Natural killer cell treated with Interleukin-12 subunit alpha and Interleukin-12 subunit beta and Interleukin-15 and Interleukin-18, amount 100 ng/mL, for 72 hours (primary cell): ENCODE measurements at places on chromosomes 3 and 15.

GRCh38 chr15:43521419-43521818 lies 4.0 kb downstream of the MAP1A start:
- no peak for DNase-seq

- no peak for DNase-seq
These were observed 86.9 kb upstream of the ATP10A start for GRCh38 chr15:25950014-25950413.

DNA sequence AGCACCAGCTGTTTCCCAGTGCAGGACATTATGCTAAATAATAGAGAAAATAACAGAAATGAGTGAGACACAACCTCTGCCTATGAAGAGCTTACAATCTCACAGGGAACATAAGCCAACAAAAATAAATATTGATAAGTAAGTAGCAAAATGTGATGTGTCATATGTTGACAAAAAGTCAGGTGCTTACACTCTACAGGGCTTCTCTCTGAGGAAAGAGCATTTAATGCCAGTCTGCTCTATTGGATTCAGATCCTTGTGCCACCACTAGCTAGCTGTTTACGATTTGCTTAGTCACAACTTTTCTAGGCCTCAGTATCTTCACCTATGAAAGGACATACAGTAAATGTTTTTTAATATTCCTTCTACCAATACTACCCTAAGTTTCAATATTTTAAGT lies 500.9 kb upstream of the NAALADL2 start:
- DNase-seq: no peak

GRCh38 chr3:118946449-118946848 lies 88.2 kb downstream of the IGSF11 start:
- DNase-seq: no peak

GRCh38 chr15:58726867-58727266 lies 22.6 kb downstream of the ADAM10 start:
- DNase-seq: no peak

GRCh38 chr3:156516284-156516683 lies 38.6 kb downstream of the SSR3 start:
- no peak for DNase-seq

DNA sequence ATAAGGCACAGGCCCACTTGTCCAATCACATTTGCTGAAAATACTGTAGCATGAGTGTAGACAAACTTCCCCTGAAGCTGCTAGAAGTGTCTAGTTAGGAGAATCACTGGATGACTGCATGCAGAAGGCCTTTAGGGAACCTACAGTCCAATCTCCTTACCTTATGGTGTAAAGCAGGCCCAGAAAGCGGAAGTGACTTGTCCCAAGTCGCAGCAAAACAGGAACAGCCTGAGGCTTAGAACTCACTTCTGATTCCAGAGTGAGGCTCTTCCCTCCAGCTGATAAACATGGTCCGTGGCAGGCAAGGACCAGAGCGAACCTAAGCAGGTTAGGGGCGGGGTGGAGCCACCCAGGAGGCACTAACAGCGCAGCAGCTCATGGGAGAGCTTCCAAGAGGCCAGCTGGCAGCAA lies 2.5 kb downstream of the GRAMD2A start:
- DNase-seq: no peak

DNA sequence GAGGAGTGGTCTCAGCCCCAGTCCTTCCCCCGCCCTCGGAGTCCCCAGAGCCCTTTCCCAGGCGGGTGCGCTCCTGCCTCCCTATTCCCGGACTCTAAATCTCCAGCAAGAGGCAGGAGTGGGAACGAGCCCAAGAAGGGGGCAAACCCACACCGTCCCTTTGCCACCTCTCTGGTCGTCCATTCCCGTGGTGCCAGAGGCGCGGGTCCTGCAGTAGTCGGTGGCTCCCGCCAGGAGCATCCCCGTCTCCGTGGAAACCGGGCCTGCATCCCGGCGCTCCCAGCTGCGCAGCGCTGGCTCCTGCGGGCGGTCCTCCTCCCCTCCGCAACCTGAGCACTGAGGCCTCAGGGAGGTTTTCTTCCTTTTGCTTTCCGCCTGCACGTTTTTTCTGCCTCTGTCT lies 44.8 kb downstream of the LHFPL4 start:
- no peak for DNase-seq

- no peak for DNase-seq
These were observed 114.6 kb downstream of the XXYLT1 start for GRCh38 chr3:195156286-195156890.

GRCh38 chr3:178325330-178325729 lies 210.9 kb upstream of the KCNMB2 start:
- no peak for DNase-seq

DNA sequence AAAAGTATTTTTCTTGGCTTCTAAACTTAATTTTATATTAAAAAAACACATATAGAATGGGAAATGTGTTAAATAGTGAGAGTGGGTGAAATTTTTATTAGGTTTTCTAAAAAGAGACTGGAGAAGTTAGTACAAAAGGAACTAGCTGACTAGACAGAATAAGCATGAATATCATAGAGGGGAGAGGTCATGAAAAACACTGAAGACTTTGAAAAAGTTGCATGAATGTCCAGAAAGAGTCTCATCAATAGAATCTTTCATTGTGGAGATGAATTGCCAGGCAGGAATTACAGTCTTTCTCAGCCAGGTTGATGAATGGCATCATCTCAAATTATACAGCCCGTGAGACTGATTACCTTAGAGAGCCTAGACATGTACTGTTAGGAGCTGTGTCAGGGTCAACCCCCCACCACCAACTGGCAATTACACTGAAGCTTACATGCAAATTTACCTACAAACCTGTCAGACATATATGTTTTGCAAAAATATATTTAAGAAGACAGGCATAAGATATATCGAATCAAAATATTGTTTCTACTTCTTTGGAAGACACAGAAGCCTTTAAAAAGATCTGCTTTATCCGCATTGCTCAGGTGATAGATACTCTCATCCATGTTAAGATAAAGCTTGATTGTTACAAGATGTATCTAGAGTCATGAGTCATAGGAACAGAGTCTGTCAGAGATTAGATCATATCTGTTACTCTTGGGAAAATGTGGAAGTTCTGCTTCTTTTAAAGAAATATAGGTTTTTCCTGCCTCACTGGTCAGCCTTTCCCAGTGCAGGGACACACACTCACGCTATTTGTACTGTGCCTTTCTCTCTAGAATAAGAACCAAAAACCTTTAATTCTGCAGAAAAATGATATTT lies 34.8 kb upstream of the PFN2 start:
- no peak for DNase-seq

DNA sequence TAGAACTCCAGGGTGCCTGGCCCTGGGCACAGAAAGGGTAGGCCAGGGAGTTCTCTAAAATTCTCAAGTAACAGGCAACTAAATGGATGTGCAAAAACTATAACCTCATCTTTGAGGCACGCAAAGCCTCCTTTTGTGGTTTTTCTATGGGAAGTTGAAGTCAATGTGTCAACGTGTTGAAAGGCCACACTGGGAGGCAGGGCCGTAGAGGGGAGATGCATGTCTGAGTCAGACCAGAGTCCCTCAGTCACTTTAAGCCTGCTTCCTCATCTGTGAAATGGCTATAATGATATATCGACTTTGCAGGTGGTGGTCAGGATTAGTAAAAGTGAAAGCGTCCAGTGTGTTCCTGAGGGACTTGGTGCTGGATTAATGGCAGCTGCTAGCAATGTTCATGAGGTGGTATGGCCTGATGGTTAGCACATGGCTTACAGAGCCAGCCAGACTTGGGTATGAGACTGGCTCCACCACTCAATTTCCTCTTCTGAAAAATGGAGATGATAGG lies 17.0 kb downstream of the TGM5 start:
- peak; percentile 74 for DNase-seq

- no peak for DNase-seq
These were observed 86.3 kb upstream of the PRICKLE2 start for GRCh38 chr3:64311424-64312061.

DNA sequence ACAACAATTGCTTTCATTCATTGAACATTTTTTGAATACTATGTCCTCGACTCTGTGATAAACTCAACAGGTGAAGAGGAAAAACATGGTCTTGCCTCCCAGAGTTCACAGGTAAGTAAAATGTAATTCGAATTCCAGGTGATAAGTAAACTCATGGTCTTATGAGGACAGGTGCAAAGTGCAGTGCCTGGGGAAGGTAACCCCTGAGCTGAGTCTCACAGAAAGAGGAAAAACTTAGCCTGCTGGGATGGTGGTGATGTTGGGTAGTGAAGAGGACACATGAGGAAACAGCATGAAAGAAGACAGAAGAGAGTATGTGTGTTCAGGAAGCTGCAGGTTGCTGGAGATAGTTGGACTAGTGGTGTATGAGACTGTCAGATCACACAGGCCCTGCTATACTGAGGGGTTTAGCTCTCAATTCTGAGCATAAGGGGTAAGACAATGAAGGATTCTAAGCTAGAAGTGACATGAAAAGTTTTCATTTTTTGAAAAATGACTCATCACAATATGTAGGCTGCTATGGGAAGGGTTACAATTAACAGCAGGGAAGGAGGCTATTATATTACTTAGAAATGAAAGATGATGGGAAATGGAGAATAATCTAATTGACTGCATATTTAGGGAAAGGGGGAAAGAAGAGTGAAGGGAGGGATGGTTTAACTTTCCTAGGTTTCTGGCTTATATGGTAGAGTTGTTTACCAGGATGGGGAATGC lies 111.3 kb downstream of the ISL2 start:
- no peak for DNase-seq

- DNase-seq: no peak
These were observed 35.6 kb upstream of the MUC4 start for GRCh38 chr3:195847055-195847950.

- DNase-seq: no peak
These were observed 152.3 kb downstream of the SMAD6 start for GRCh38 chr15:66854012-66854965.

GRCh38 chr3:87350367-87351199 lies 74.2 kb upstream of the POU1F1 start:
- DNase-seq: peak; percentile 68

DNA sequence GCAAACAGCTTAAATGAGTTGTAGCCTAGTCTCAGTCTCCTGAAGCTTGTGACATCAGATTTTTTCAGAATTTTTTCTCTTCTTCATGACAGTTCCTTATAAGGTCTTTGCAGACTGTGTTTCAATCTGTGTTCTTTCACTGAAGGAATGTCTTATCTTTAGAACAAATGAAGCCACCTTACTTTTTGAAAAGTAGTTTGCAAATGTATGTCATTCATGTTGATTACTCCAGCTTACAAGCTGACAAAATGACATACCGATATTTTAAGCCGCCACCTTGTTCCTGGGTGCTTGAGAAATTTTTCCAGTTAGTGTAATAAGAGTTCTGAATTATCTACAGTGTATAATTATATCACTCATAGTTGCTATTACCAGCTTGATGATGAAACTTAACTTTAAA lies 57.0 kb downstream of the ASTE1 start:
- no peak for DNase-seq

GRCh38 chr3:171526869-171527268 lies 66.7 kb upstream of the TNIK start:
- no peak for DNase-seq

- DNase-seq: no peak
These were observed 68.2 kb downstream of the IQGAP1 start for GRCh38 chr15:90456236-90456635.

DNA sequence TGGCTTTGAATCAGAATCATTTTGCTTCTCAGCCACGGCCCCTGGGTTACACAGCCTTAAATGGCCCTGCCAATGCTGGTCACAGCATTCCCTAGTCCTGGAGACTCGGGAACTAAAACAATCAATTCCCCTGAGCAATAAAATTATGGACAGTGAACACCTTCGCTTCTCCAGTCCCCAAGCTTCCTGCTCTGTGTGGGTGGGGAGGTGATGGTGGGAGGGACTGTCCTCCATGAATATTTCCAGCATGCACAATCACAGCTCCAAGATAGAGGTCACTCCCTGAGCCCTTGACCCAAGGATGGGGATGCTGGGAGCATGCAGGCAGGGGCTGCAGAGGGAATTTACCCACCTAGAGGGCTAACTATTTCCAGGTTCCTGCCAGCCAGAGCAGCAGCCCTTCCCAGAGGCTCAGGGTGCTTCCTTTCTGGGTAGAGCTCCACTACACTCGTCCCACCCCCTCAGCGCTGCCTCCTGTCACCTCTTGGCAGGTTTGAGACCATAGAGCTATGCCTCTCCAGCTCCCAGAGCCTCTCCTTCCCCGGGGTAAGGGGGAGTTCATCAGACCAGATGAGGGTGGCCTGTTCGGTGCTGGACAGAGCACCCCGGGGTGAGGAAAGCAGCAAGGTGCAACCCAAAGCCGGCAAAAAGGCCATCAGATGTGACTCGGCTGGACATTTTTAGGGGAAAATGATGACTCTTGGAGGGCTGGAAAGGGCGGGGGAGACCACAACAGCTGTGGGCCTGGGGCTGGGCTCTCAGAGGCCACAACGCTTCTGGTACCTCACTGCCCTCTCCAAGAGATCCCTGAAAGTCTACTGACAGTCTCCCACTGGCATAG lies 14.5 kb upstream of the CCDC33 start:
- no peak for DNase-seq

GRCh38 chr3:43366481-43366880 lies 80.1 kb downstream of the SNRK start:
- no peak for DNase-seq

DNA sequence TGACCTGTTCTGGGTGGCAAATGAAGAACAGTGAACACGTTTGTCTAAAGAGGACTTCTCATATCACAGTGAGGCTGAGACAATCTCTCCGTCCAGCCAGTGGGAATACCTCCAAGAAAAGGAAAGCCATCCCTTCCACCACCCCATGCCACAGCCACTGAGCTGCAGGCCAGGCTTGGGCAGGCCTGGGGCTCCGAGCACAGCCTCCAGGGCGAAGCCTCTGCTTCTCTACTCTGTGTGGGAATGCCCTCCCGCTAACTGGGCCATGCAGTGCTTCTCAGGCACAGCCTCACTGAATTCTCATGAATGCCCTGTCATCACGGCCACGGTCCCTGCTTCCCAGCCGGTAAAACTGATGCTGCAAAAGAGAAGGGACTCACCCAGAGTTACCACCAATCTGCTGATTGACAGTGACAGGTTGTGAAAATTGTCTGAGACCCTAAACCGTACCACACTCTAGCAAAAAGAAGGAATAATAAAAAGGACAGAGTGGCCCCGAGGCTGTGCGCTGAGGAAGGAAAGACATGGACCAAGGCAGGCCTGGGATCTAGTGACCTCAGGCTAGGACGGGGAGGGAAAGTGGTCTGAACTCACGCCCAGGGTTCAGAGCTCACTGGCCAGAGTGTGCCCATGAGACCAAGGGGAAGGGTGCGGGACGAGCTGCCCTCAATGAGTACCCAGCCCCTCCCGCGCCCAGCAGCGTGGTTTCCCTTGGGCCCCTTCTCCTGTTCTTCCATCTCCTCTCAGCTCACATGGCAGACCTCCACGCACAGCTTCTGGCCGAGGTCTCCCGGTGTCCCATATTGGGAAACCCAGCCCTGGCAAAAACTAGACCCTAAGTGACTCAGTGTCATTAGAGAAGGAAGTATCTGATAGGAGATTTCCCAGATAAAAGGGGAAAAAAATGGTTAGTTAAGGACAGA lies 52.8 kb downstream of the DHX30 start:
- DNase-seq: peak; percentile 56

GRCh38 chr3:49531218-49531617 lies 23.1 kb upstream of the BSN start:
- DNase-seq: no peak

DNA sequence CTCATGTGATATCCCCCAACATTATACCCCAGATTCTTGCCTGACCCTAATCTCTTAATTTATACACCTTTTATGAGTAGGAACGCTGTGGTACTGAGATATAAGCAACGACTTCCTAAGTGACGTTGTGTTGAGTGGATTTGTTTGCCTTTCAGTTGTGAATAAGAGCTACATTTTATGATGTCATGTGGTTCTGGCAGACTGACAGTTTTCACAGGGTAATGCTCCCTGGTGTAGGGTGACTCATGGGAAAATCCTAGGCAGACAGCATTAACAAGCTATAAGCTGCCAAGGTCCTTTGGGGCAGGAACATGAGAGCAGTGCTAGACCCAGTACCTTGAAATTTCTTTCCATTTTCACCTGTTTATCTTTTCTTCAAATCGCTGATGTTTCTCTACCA lies 11.2 kb downstream of the C3orf52 start:
- no peak for DNase-seq
